ENCODE measurements at places on chromosomes 16 and 17.

DNA sequence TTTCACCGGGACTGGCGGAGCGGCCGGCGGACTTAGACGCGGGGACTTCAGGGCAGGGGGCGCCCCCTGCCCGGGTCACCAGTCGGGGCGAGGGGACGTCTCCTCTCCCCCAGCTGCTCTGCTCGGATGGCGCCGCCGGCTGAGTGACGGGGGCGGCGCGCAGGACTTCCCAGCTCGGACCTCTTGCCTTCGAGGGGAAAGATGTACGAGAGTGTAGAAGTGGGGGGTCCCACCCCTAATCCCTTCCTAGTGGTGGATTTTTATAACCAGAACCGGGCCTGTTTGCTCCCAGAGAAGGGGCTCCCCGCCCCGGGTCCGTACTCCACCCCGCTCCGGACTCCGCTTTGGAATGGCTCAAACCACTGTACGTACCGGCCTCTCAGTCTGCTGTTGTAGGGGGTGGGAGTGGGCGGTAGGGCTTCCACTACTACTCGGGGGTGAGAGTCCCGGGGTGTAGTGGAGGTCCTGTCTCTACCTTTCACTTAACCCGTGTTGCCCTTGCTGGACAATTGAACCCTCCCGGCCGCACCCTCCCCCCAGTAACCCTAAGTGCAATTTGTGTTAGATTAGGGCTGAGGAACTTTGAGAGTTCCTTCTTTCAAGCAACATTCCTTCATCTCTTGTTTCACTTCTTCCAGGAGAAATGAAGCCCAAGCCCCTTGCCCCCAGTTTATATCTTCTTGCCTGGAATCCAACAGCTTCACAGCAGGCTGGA, 21.9 kb downstream of the GJD3 start:
- DNase-seq = no peak

GRCh38 chr16:79069633-79070032, 530.9 kb downstream of the MAF start:
- no peak for DNase-seq

DNA sequence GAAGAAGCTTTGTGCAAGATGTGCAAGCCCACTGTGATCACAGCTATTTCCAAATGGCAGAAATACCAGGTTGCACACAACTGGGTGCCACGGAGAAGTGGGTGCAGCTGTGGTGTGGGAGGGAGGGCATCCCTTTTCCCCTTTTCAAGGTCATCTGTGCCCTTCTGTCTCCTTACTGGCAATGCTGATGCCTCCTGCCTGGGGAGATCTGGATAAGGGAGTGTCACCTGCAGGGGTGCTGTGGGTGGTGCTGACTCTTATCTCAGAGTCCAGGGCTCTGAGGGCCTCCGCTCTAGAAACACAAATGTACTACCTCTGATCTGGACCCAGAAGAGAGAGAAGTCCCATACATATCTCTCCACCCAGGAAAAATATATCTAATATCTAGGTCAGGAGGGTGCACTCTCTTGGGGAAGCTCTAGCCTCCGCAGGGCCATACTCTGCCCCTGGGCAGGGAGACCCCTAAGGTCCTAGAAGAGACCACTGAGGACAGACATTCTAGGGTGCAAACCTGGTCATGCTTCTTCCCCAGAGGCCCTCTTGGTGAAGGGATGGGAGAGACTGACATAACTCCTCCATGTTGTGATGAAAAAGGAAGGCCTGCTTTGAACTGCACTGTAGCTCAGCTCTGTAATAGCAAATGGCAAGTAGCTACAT, 18.5 kb downstream of the NPRL3 start:
- DNase-seq = no peak

DNA sequence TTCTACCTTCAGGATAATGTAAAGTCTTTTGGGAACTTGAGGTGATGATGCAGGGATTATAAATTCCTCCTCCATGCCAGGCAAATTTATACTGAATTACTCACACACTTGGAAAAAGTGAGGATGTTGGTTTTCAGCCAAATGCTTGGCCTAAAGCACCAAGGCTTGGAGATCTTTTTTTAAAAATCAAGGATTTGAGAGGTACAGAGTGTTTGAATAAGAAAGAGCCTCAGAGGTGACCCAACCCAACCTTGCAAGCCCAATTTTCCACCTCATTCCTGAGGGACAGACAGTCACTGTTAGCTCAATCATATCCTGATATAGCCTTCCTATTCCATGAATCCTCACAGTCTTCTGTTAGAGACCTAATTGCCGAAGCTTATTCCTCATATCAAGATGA, 14.0 kb downstream of the GRIN2A start:
- DNase-seq = no peak

- DNase-seq = no peak
Observed at GRCh38 chr16:86975445-86975844, 341.7 kb downstream of the C16orf95 start.

- DNase-seq = no peak
Observed at GRCh38 chr17:30942308-30943079, 20.7 kb downstream of the ADAP2 start.

GRCh38 chr17:67865438-67865837, 40.1 kb downstream of the BPTF start:
- no peak for DNase-seq

GRCh38 chr17:34360601-34361270, 2.3 kb downstream of the CCL1 start:
- no peak for DNase-seq

GRCh38 chr17:12256380-12256995, 235.8 kb downstream of the MAP2K4 start:
- DNase-seq = no peak

DNA sequence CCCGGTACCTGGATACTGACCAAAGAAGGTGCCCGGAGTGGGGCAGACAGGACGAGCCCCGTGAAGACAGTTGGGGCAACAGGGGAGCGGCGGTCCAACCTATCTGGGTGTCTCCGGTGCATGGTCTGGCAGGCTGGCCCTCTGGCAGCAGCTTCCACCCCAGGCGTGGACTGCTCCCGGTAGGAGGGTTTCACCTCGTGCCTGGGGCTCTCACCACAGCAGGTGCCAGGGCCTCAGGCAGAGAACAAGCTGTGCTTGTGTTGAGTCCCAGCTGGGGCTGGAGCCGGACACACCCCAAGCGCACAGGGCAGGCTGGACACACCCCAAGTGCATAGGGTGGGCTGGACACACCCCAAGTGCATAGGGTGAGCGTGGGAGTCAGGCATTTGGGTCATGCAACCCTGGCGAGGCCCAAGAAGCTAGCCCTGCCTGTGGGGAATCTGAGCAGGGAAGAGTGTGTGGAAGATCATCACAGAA, 1.5 kb upstream of the FBXL16 start:
- DNase-seq = no peak

- DNase-seq = no peak
Observed at GRCh38 chr16:86050111-86050510, 151.1 kb downstream of the IRF8 start.

DNA sequence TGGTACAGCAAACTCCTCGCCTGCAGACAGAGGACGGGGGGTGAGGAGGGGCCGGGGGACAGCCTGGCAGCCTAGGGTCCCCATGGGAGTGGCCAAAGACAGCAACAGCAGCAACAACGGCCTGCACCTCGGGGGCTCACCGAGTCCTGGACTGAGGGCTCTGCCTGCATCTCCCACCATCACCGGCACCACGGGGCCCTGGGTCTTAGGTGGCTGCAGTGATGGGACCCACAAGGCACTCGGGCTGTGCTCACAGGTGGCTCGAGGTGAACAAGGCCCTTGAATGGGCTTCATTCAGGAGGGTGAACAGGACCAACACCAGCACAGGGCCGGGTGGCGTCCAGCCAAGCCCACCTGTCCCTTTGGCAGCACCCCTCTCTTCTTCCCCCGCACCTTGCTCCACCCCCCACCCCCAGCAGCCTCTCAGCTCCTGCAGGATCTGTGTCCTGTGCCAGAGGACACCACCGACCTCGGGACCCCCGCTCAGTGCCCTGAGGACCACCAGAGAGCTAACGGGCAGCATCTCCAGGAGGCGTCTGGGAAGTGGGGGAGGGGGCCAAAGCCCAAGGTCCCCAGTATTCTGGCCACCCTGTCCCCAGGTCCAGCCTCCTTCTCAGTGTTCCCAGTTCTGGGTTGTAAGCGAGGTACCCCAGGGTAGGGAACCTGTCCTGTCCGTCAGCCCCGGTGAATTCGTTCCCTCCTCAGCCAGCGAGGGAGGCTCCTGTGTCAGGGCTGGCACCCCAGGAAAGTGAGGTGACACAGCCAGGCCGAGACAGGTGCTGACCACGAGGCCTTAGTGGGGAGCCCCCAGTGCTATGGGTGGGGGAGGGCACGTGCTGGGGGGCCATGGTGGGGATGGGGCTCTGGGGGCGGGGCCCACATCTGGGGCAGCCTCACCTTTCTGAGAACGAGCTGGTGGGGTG, 94.3 kb downstream of the TBC1D16 start:
- no peak for DNase-seq

DNA sequence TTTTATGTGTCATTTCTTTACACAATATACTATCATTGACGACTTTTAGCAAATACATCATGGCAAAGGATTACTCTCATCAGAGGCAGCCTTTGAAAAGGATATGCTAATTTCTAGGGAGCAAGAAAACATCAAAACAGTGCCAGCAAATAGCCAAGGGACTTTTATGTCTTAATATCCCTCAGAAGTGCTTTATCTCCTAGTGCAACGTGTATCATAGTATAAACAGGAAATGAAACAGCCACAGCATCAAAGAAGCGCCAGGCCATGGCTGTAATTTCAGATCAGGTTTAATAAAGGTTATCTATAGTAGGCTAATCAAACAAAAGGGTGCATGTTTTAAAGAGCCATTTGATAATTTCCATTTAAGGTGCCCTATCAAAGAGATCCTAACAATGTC, 159.9 kb downstream of the AXIN2 start:
- DNase-seq = no peak

DNA sequence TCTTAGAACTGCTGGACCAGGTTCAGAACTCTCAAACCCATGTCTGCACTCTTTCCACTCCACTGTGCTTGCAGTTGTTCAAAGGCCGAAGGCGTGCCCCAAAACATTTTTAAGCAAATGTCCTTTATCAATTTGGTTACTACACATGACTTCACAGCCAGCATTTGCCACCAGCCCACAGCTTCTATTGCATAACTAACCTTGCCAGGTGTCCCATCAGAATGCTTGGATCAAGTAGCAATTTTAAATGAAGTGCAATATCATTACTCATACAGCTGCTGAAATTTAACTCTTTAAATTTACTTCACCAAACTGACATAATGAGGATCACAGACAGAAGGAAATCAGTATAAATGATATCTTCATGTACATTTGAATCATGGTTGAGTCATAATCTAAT, 29.8 kb upstream of the HS3ST3A1 start:
- no peak for DNase-seq

DNA sequence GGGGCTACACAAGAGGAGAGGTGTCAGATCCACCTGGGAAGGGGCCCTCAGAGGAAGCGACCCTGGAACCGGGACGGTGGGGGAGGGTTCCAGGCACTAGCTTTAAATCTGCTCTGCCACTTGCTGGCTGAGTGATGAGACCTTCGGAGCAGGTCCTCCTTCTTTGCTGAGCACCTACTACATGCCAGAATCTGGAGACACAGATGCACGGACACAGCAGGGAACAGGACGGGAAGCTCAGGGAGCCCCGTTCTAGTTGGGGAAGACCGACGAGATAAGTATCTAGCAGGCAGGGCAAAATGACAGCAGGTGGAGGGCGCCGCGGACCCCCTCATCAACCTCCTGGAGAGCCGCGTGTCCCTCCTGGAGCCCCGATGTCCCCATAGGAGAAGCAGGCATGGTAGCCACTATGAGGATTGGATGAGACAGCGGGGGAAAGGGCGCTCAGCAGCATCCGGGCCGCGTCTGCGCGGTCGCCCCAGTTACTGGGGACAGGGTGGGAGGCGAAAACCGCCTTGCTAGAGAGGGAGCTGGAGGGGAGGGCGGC, 27.2 kb downstream of the SBK1 start:
- no peak for DNase-seq

DNA sequence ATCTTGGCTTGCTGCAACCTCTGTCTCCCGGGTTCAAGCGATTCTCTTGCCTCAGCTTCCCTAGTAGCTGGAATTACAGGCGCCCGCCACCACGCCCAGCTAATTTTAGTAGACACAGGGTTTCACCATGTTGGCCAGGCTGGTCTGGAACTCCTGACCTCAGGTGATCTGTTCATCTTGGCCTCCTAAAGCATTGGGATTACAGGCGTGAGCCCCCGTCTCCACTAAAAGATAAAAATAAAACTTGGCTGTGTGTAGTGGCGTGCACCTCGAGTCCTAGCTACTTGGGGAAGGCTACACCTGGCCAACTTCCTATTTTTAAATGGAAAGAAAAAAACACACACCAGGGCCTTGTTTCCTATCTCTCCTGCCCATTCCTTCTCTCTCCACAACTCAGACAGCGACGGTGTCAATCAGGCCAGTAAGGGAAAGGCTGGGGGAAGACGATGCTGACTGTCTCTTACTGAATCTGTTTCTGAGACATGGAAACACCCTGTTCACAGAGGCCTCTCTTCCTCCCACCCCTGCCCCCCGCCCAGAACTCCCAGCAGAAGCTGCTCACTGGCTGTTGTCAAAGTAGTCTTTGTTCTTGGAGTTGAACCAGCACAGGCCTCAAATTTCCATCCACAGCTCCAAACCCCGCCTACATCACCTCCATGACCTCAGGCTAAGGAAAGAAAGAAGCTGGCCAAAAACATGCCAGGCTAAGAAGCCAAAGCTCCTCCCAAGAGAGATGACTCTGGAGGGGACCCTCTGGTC, 96.6 kb downstream of the NXN start:
- no peak for DNase-seq

- no peak for DNase-seq
Observed at GRCh38 chr16:85988306-85988705, 89.3 kb downstream of the IRF8 start.

GRCh38 chr16:19283637-19284036, 1.9 kb upstream of the CLEC19A start:
- DNase-seq = no peak
